Trophoblast cell (in vitro differentiated cells and primary cell): ENCODE measurements at places on chromosomes 16 and 17.

DNA sequence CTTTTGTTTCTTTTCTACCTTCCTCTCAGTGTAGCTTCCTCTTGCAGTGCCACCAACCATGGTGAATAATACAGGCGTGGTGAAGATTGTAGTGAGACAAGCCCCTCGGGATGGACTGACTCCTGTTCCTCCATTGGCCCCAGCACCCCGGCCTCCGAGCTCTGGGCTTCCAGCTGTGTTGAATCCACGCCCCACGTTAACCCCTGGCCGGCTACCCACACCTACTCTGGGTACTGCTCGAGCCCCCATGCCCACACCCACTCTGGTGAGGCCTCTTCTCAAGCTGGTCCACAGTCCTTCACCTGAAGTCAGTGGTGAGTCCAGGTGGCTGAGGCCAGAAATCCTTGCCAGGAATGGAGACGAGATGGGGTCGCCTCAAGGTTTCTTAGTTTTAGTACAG lies 23.9 kb downstream of the SRCAP start:
- DNase-seq = no peak

GRCh38 chr17:72566671-72567484 lies 446.1 kb downstream of the SOX9 start:
- DNase-seq = no peak

- DNase-seq = no peak
These were observed 531.9 kb downstream of the GRIN2A start for GRCh38 chr16:9650284-9650683.

- DNase-seq = no peak
These were observed 5.1 kb downstream of the RAMP2 start for GRCh38 chr17:42766124-42766523.

DNA sequence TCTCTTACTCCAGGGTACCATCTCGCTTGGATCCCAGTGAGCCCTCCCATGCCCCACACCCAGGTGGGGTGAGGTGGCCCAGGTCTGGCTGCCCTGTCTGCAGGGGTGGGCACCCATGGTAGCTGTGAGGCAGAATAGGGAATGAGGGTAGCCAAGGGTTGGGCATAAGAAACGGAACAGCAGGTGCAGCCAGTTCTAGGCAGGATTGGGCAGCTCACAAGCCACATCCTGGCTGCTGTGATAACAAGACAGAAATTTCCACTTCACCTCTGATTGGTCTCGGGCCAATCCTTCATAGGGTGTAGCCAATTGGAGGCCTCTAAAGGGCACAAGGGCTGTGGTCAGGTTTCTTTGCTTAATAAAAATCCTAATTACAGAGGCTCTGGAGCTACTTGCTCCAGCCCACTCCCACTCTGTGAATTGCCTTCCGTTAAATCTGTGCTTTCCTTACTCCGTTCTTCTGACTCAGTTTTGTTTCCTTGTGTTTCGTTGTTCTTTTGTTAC lies 1.5 kb upstream of the ARHGDIG start:
- no peak for DNase-seq

- DNase-seq = no peak
These were observed 91.5 kb downstream of the VPS53 start for GRCh38 chr17:623121-623520.
